GM03348 (cell line): ENCODE measurements at places on chromosomes 1 and 21.

DNA sequence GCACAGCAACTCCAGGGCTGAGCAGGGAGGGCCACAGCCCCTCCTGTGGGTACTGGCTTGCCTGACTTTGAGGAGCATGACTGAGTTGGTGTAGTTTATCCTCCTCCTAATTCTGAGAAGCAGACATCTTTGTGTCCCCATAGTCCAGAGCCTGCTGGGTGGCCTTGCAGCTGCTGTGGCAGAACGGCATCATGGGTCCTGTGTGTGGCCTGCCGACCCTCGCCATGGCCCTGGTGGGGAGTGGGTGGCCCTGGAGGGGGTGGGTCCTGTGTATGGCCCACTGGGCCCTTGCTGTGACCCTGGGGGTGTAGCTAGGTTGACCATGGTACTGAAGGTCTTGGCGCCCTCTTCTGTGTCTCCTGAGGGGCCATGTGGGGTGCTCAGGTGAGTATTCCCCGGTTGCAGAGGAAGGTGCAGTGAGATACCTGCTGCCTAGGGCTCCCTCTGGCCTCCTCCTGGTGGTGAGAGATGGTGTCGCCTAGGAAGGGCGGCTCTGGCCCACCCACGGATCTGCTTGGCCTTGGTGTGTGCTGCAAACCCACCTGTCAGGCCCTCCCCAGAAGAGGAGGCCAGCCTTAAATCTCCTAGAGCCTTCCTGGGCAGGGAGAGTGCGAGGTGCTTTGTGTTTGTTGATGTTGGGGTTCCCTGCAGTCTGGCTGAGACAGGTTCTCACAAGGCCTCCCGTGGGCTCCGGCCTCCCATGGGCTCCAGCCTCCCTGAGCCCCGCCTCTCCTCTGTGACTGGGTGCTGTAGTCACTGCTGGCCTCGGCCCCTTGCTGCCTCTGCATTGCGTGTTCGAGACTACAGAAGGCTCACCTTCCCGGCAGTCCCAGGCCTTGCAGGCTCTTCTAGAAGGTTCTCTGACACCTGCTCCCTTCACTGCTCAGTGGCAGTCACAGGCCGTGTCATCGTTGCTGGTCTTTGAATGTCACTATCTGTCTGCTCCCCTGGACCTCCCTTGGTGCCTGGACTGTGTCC is 7.8 kb downstream of the SNAP47 start:
- DNase-seq: no peak

DNA sequence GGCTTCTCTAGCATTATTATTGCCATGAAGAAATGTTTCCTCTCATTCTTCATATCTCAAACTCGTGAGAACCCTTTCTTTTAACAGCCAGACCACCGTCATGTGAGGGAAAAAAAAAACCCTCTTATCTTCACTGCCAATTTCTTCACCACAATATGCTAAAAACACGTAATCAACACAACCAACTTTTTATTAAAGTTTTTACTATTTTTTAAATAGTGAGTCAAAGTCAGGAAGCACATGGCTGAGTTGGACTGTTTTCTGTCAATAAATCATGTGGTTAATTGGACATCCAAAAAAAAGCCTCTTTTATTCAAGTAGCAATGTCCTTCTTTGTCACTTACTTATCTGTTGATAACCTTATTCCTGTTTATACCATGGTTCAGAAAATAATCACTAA is 55.9 kb upstream of the SAMD13 start:
- no peak for DNase-seq

GRCh38 chr1:183374825-183375224 is 43.4 kb downstream of the NMNAT2 start:
- DNase-seq: no peak

DNA sequence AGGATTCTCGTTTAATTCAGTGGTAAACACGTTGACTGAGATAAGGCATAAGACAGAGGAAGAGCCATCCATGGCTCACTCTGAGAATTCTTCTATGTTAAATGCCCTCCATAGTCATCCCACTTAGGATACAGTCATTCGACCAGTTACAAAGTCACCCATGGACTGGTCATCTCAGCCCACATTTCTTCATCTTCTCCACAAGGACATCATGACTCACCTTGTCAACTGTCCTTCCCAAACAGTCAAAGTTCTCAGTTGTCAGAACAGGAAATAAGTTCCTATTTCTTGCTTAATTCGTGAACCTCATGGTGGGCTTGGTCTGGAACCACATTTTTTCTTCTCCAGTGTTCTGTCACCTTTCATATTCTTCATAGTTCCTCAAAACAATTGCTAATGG is 133.2 kb downstream of the TGFB2 start:
- DNase-seq: no peak

DNA sequence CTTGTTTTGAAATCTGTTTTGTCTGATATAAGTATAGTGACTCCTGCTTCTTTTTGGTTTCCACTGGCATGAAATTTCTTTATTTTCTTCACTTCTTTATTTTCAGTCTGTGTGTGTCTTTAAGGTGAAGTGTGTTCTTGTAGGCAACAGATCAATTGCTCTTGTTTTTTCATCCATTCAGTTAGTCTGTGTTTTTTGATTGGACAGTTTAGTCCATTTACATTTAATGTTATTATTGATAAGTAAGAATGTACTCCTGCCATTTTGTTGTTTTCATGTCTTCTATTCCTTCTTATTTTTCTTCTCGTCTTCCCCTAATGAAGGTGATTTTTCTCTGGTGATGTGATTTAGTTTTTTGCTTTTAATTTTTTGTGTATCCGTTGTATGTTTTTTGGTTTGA is 487.7 kb upstream of the PBX1 start:
- DNase-seq: no peak

GRCh38 chr1:8465692-8466091 is 147.8 kb downstream of the SLC45A1 start:
- no peak for DNase-seq

GRCh38 chr1:50490640-50491039 is 67.4 kb upstream of the DMRTA2 start:
- DNase-seq: no peak

DNA sequence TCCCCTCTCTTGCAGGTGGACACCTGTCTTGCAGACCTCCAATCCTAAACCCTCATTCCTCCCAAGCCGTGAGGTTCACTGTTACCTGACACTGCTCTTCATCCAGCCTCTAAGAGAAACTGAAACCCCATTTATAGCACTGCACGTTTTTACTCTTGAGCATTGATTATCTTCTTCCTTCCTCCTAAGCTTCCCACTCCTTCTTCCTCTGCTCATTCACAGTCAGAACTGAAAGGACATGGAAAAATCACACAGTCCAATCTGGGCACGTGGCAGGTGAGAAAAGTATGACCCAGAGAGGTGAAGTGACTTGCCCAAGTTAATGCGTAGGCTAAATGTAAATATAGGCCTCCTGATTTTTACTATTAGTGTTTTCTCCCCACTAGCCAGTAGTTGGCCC is 43.4 kb upstream of the SLC2A1 start:
- DNase-seq: no peak

GRCh38 chr1:180169640-180170195 is 15.0 kb downstream of the QSOX1 start:
- DNase-seq: no peak

- no peak for DNase-seq
These were observed 47.1 kb downstream of the FCRL3 start for GRCh38 chr1:157653494-157653873.

GRCh38 chr21:28455253-28455600 is 537.5 kb downstream of the LTN1 start:
- DNase-seq: peak; percentile 43

DNA sequence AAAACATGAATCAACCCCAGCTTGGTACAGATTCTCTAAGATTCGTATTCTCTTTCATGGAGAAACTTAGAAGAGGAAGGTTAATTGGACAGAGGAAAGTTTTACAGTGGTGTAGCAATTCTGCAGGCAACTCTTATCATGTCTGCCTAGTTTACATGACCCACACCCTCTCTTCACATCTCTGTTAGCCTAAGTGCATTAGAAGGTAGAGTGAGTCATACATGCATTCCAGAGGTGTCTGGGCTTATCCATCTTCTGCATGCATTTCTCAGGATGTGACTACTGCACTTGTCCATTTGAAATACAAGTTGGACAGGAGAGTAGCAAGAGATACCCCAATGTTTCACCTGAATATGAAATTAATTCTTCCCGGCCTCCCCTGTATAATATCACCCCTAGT is 578.4 kb upstream of the NCAM2 start:
- DNase-seq: no peak

GRCh38 chr1:185727726-185728125 is 6.5 kb upstream of the HMCN1 start:
- DNase-seq: no peak
